Panc1 (cell line): ENCODE measurements at places on chromosomes 5 and 9. TPM values are rescaled to one million over a fixed set of nuclear protein-coding genes. Genes with fewer than 3 reads are reported as not detected.

The AQP3 gene
- total RNA-seq = 1.0 TPM

The FOXD1 gene
- total RNA-seq = 63.3 TPM

GRCh38 chr5:111643499-111643898 is 113.5 kb downstream of the NREP start:
- no peaks in the 10 kb centered on the region for H3K4me1 ChIP-seq
- H3K36me3 ChIP-seq = no peaks in the 10 kb centered on the region
- H3K27me3 ChIP-seq = no peaks in the 10 kb centered on the region
- H3K27ac ChIP-seq = no peak overlapping the region

GRCh38 chr5:154479160-154479943 is 1.3 kb upstream of the HAND1 start:
- H3K36me3 ChIP-seq = no peaks in the 10 kb centered on the region
- DNase-seq = no peak
- H3K4me3 ChIP-seq = no peak overlapping the region
- H3K27ac ChIP-seq = no peak overlapping the region
- peaks cover 22% of the 10 kb centered on the region for H3K27me3 ChIP-seq

- DNase-seq = no peak
- no peak overlapping the region for H3K4me3 ChIP-seq
- H3K27me3 ChIP-seq = no peaks in the 10 kb centered on the region
- H3K4me1 ChIP-seq = no peaks in the 10 kb centered on the region
Observed at GRCh38 chr5:124034083-124034700, 522.2 kb downstream of the CSNK1G3 start.

DNA sequence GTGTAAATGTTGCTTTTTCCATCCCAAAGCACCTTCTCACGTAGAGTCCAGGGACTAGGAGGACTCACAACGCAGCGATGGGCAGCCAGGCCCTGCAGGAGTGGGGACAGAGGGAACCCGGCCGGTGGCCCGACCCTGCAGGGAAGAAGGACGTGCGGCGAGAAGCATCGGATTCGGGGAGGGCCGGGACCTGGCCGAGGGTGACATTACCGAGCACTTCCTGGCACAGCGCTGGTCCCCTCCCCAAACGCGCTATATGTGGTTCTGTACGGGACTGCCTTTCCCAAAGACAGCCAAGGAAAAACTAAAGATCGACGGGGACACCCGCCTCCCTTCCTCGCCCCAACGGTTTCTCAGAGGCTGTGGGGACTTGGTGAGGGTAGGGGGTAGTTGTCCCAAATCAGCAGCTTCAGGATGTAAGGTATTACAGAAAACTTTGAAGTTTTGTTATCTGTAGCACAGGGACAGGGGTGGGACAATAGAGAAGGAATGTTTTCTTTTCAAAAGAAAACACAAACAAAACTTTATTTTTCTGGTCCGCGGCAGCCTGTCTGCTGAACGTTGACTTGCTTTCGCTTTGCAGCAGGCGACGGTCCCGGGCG is 887 bp upstream of the MAP3K1 start:
- no peak for DNase-seq
- 0 out of 2 replicates have a peak overlapping the region, but pooled peaks have one; percentile 34 for H3K27ac ChIP-seq

- H3K27me3 ChIP-seq = no peaks in the 10 kb centered on the region
- H3K36me3 ChIP-seq = no peaks in the 10 kb centered on the region
- no peak for DNase-seq
- no peaks in the 10 kb centered on the region for H3K4me1 ChIP-seq
- H3K27ac ChIP-seq = peak overlapping the region; percentile 44; the same call in 1 of the 2 replicates
- H3K4me3 ChIP-seq = no peak overlapping the region
Observed at GRCh38 chr5:123800640-123801039, 288.7 kb downstream of the CSNK1G3 start.
